Body of pancreas (tissue), 4 donors: ENCODE measurements at places on chromosomes 5 and 9.

- no peak for DNase-seq
These were observed 79.8 kb downstream of the MAT2B start for GRCh38 chr5:163585206-163585605.

- no peak for DNase-seq
These were observed 366.7 kb downstream of the GABRG2 start for GRCh38 chr5:162434281-162434680.

GRCh38 chr9:98846879-98847278 is 39.4 kb downstream of the GALNT12 start:
- DNase-seq = no peak

DNA sequence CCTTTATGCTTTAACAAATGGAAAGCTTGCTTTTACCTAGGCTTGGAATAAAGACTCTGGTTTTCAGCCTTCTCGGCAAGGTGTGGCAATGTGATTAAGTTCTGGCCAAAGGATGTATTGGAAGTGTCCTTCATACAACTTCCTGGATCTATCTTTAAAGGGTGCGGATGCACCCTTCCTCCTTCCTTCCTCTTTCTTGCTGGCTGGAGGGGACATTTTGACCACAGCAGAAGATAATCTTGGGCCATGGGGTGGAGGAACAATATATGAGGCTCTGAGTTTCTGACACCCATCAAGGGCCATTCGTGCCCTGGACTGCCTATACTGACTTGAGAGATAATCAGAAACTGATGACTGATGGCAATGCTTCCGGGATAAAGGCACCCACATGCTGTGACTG is 145.7 kb downstream of the ACER2 start:
- DNase-seq = no peak

- DNase-seq = no peak
These were observed 105.6 kb upstream of the ZNF366 start for GRCh38 chr5:72612810-72613209.

DNA sequence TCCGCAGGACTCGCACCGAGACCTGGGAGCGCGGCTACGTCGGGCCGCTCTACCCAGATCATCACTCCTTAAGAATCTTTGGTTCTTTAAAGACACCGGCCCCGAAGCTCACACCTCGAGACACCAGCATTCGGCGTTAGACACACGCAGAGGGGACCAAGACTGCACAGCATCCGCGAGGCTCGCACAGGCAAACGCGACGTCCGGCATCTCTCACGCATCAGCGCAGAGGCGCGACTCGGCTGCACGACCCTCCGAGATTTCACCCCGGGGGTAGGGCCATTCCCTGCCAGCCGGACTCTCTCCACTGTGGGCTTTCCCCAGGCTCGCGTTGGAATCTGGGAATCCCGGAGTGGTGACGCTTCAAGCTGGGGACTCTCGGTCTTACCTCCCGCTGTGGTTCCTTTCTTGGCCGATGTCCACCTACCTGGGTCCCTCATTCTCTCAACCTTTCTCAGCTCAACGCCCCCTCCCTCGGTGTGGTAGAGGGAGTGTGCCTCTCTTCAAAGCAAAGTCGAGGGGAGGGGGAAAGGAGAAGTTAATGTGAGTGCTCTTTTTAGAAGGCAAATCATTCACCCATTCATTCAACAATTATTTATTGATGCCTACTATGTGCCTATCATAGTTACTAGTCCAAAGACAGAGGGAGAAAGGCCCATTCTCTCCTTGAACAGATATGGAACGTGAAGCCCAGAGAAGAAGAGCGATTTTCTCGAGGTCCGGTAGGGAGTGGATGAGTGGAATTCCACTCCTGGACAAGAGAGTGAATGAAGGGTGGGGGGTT is 1.3 kb upstream of the HAND1 start:
- DNase-seq = no peak

- peak; percentile 82 for DNase-seq
These were observed 297.3 kb downstream of the NR3C1 start for GRCh38 chr5:143106174-143106573.

- DNase-seq = no peak
These were observed 16.0 kb downstream of the AQP3 start for GRCh38 chr9:33431420-33431819.

DNA sequence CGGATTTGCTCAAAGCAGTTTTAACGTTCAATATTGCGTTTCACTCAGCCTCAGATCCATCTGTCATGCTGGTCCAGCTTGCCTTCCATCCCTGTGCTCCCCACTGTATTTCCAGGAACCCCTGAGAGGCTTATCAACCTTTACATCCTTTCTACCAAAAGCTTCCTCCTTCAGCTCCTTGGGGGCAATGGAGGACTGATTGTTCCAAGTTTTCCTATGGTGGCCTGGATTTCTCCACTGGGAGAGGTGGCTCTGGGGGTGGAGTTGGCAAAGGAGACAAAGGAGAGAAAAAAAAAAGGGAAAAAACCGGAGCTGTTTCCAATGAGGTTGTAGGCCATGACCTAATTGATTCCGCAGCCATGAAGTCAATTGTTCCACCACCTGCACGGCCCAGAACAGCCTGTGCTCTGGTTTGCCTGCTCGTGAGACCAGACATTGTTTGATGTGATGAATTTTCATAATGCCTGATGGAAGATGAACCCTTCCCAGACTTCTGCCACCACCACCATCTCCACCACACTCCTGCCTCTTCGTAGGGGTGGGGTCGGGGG is 54.1 kb downstream of the ABLIM3 start:
- no peak for DNase-seq

- DNase-seq = no peak
These were observed 3.9 kb downstream of the EGFL7 start for GRCh38 chr9:136666372-136667213.

DNA sequence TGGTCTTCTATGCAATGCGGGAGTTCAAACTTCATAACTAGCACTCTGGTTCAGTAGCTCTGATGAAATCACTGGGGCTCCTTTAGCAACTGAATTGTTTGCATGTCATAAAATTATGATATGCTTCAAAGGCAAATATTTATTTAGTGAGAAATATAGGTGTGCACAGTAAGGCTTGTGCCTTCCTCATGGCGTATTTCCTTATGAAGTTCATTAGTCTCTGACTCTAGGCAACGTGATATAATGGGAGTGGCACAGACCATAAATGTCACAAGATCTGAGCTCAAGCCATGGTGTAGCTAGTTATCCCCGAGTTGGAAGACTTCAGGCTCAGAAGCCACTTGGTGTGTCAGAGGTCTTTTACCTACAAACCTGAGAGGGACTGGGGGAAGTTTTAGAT is 35.5 kb downstream of the PIP5K1B start:
- peak; percentile 16 for DNase-seq

- no peak for DNase-seq
These were observed 245.8 kb downstream of the SPATA31D1 start for GRCh38 chr9:82234160-82234943.

DNA sequence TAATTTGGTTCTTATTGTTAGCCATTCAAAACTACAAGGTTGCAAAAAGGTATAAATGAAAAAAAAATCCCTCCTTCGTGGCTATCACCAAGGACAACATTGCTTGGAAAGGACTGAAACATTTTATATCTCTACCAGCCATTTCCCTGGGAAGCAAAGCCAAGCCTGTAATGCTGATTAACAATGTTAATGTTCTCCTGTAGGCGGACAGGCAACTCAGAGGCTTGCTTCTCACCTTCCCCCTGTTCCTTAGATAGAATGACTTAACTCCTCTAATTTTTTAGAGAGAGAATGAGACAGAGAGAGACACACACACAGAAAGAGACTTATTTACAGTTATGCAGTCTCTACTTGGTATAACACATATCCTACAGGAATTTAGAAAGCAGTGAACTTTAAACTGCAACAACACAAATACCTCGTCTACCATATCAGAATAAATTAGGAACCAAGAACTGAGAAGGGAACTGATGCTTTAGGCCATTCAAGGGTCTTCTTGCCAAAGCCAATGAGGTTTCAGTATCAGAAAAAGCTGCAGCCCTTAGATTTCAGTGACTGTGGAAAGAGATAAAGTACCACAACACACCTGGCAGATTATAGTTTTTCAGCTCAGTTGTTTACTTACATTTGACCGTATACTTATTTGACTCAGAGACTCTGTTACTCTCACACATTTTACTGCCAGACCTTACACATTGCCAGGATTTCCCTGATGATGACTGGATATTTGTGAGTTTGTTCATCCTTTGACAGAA is 20.9 kb upstream of the MAN2A1 start:
- DNase-seq = no peak

GRCh38 chr5:132243366-132243977 is 14.0 kb upstream of the PDLIM4 start:
- DNase-seq = peak; percentile 4
